Anterior cingulate cortex (tissue), 58 donors: ENCODE measurements at places on chromosomes 1 and 21.

DNA sequence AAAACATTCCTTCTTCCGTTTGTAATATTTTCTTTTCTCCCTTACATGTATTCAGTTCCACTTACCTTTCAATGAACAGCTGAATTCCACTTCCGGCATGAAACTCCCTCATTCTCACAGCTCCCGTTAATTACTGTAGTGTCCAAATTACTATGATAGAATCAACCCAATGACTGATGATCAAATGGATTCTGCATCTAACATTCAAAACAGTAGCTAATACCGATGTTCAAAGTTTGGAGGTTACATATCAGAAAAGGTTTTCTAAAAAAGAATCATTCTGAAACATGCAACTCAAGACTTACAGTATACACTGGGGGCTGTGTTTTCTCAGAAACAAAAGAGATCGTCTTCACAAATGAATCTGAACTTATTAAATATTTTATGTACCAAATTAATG lies 77.2 kb downstream of the PTPRC start:
- no peak for DNase-seq

- DNase-seq = no peak
These were observed 62.1 kb downstream of the PCNT start for GRCh38 chr21:46385846-46386733.

DNA sequence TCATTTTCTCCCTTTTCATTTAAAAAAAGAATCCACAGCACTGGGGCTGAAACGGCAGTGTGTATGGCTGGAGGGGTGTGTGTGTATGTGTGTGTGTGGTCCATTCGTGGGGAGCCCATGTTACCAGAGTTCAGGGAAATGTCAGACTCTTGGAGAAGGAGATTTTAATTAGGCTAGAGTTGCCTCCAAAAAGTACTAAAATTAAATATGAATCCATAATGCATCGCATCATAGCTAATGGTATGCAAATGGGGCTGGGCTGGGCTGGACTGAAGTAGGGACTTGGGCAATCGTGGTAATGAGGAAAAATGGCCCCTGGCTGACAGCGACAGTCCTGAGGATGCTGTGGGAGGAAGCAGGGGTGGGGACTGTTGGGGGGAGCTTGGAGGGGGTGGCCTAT lies 24.8 kb downstream of the GRIK3 start:
- no peak for DNase-seq

DNA sequence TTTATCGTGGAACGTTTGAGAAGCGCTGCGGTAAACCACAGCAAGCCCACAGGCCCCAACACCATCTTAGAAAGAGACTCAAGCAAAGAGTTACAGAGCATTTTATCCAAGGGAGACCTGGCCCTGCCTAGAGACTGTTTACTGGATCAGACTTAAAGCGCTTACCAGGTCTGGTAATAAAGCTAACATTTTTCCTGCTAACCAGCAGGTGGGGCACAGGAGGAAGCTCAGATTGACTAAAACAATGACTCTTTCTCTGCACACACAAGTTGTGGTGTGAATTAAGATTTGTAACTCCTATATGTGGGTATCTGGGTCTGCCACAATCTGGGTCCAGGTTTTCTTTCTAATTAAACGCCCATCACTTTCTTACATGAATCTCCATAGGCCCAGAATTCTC lies 136.5 kb upstream of the ETS2 start:
- DNase-seq = no peak

DNA sequence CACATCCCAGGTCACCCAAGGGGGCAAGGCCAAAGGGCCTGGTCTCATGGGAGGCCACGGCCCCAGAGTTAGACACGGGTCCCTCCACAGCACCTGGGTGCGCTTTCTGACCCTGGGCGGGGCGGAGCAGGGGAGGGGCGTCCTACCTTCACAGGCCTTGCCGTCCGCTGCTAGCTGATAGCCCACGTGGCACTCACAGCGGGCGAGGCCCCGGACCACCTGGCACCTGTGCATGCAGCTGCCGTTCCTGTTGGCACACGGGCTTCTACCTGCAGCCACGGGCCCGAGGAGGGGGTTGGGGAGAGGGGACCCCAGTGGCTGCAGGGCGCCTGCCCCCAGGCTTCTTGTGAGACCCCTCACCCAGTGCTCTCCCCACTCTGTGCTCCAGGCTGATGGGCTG lies 59.9 kb downstream of the ARHGEF16 start:
- DNase-seq = no peak

- DNase-seq = no peak
These were observed 276.5 kb downstream of the DNM3 start for GRCh38 chr1:172117800-172118199.
